Cerebellar nuclear complex (tissue), 1 donor: ENCODE measurements at places on chromosomes 4 and X.
A peak's percentile ranks its signal among the peaks of the same experiment; 100 is the strongest.

DNA sequence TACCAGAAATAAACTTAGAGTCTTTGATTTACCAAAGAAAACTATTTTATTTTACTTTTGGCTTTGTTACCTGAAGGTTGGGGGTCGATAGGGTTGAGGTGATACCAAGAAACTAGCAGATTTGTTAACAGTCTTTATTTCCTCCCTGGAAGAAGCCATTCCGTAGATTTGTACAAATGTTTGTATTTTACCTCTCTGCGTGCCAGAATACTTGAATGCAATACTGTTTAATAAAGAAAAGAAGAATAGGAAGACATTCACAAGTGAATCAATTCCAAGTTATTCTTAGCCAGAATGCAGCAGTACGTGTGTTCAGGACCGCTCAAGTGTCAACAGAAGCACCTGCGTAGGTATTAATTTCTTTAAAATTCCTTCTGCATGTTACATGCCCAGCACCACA lies 260.3 kb upstream of the TENM3 start:
- DNase-seq, result no peak

DNA sequence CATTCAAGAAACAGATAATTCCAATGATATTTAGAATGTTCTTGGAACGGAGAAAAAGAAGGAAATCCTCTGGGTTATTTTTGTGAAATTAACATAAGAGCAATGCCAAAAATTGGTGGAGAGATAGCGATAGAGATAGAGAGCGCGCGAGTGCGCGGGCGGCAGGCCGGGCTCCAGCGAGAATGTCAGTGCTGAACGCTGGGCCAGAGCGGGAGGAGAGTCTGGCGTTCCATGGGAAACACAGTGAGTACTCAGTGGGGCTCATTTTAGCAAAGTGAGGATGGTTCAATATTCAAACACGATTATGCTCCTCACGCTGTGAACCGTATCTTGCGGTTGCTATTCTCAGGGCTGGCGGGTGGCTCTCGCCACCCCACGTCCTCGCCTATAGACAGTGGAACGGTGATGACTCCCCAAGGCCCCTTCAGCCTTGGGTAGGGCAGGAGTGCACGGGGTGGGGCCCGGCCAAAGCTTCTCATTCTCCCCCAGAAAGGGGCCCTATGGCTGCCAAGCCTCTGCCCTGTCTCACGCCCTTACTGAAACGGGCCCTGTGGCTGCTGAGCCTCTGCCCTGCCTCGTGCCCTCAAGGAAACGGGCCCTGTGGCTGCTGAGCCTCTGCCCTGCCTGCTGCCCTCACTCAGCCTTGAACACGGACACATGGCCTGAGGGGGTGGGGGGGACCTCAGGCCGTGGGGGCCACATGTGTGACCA lies 16.9 kb downstream of the CPLX1 start:
- no peak for DNase-seq

DNA sequence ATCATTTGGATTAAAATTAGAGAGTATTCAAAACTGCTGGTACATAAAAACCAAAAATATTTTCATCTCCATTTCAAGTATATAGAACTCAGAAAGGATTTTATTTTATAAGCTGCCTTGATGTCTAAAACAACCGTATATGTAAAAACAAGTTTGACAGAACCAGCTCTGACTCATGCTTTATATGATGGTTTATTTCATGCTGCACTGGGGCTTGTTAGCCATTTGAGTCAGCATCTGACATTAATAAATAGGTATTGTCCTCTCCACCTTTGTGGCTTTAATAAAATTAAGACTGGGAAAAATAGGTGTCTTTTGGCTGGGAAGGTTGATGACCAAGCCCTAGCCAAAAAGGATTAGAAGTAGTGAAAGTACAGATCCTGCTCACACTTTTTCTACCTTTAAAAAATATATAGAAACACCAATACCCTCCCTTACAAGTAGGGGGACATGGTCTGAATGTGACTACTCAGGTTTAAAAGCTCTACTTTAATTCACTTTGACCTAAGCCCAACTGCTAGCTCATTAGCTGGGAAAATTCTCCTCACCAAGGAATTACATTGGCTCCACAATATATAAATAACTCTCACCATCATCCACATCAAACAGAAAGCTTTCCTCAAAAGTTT lies 228.1 kb downstream of the ADAMTS3 start:
- no peak for DNase-seq

DNA sequence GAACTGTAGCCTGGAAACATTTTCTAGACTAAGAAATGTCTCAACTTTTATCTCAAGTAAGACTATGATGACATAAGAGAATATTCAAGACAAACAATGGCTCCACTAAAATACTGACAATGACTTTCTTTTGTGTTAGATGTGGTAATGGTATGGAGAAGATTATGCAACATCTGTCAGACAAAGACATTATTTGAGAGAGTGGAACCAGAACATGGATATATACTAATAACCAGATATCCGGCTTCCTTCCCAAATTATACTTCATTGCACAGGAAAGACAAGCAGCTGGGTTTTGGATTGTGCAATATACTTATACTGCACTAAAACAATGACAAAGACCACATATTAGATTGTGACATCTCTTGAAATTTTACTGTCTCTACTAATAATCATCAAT lies 290.8 kb upstream of the GIMD1 start:
- DNase-seq, result no peak

- no peak for DNase-seq
Observed at GRCh38 chr4:133129237-133129636, 19.9 kb upstream of the PCDH10 start.

GRCh38 chr4:101191302-101192098 lies 155.8 kb downstream of the PPP3CA start:
- DNase-seq, result peak; percentile 20

DNA sequence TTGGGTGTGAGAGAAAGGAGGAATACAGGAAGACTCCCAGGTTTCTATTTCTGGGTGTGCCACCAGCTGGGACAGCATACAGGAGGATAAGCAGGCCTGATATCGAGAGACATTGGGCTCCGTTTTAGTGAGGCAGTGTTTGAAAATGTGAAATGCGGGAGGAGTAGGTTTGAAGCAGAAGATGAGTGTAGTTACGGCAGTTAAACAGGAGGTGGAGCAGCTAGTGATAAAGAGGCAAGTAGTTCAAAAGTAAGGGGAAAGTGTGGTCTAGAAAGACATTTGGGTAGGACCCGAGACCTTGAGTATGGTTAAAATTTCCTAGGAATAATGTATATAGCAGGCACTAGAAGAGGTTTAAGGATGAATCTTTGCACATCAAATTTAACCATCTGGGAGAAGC lies 42.4 kb downstream of the DCUN1D4 start:
- DNase-seq, result no peak

- no peak for DNase-seq
Observed at GRCh38 chr4:123628288-123628687, 231.7 kb downstream of the SPRY1 start.

DNA sequence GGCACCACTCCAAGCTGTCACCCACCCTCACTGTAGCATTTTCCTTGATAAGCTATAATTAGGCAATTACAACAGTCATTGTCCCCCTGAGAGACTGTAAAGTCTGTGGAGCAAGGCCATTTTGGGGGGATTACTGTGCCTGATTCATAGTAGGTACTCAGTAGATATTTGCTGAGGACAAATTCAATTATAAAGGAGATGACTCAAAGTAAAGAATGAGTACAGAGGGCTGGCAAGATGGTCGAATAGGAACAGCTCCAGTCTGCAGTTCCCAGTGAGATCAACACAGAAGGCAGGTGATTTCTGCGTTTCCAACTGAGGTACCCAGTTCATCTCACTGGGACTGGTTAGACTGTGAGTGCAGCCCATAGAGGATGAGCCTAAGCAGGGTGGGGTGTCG lies 42.0 kb downstream of the MAOB start:
- no peak for DNase-seq

GRCh38 chr4:113173793-113174264 lies 124.4 kb downstream of the ANK2 start:
- no peak for DNase-seq

DNA sequence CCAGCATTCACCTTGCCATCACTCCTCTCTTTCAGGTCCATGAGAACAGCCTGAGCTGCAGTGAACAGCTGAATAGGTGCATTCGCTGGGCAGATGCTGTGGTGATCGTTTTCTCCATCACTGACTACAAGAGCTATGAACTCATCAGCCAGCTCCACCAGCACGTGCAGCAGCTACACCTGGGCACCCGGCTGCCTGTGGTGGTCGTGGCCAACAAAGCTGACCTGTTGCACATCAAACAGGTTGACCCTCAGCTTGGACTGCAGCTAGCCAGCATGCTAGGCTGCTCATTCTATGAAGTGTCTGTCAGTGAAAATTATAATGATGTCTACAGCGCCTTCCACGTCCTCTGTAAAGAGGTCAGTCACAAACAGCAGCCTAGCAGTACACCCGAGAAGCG lies 3.2 kb downstream of the RASL11B start:
- no peak for DNase-seq
